Activated naive CD8-positive, alpha-beta T cell treated with anti-CD3 and anti-CD28 coated beads, Interleukin-2, amount 10 ng/mL, durations not matched to agents 7 days and 5 days (primary cell): ENCODE measurements at places on chromosomes 7 and 10.

DNA sequence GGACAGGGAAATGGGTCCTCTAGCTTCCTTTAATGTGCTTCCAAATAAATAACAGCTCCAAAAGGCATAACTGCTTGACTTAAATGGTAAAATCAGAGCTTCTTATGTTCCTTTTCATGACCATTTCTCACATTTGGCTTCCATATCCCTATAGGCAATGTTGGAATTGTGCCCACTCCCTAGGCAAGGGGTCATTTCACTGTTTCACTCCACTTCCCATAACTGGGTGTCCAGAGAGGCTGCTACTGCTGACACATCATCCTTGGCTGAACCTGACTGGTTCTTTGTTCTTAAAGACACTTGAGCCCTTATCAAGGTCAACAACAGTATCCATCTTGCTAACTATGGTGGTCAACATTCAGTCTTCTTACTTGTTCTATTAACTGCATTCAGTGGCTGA lies 37.1 kb downstream of the PRTFDC1 start:
- peaks cover 13% of the 10 kb centered on the region for H3K36me3 ChIP-seq
- H3K27me3 ChIP-seq = no peaks in the 10 kb centered on the region
- H3K27ac ChIP-seq = no peak overlapping the region
- DNase-seq = no peak
- peaks cover 3% of the 10 kb centered on the region for H3K4me1 ChIP-seq

DNA sequence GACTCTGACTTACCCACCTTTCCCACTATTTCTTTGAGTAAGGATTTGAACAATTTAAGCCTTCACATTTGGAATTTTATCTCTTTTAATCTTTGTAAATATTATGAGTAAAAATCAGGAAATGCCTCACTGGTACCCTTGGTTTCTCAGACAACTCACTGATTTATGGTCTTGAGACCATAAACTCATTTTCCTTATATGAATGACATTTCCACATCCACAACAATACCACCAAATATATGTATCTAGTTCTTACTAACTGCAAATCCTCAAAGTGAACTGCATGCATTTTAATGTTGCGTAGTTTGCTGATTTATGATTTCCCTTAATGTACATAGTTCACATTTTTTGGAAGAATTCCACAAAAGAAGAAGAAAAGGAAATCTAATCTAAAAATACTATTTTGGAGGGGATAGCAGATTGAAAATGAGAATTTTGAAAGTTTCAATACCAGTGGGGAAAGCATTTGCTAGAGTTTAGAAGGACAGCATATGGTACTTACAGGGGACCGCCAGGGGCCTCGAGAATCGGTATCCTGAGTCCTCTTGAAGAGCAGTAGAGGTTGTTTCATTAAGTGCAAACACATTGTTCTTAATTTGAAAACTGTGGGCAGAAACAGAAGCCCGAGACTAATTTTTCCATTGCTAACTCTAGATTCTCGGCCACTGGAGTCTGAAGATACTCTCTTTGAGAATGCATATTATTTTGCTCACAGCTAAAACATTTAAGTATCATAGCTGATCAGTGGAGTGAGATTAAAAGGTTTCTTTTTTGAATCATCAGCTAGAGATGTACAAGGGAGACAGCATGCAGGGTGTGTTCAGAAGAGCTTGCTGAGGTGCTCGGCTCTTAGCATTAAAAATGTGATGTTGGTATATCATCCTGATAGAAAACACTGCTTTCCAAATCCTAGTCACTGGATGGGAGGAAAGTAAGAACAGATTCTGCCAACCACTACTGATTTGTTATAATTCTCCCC lies 964.0 kb downstream of the GATA3 start:
- H3K27me3 ChIP-seq = no peaks in the 10 kb centered on the region
- peaks cover 4% of the 10 kb centered on the region for H3K4me1 ChIP-seq
- DNase-seq = no peak
- H3K36me3 ChIP-seq = peaks cover 1% of the 10 kb centered on the region

DNA sequence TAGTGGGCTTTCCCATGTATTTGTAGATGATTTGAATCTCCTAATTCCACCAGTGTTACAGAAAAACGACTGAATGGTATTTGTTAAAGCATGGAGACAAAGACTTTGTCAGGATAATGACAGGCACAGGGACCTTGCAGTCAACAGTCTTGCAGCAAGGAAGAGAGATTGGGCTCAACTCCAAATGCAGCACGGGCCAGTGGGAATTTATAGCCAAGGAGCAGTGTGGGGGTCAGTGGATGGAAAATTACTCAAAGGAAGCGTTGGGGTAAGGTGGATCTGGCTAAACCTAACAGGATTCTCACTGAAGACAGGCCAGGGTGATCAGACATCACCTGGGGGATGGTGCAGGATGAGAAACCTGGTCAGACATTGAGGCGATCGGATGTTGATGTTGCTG lies 24.3 kb downstream of the CPVL start:
- peaks cover 11% of the 10 kb centered on the region for H3K27me3 ChIP-seq
- H3K4me1 ChIP-seq = no peaks in the 10 kb centered on the region
- H3K36me3 ChIP-seq = no peaks in the 10 kb centered on the region

DNA sequence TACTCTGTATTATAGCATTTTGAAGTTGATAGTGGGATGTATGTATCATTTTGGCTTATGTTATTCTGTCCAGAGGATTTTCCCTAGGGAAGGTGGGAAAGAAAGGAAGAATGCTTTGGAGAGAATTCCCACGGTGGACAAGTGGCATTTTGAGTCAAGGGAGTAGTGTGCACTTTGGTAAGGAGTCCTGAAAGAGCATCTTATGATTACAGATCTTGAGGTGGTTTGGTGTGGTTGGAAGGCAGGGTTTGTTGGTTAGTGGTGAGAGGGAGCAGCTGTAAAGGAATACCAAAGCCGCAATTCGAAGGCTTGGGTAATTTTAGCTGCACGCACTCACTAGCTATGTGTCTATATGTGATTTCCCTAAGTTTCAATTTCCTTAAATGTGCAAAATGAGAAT lies 16.1 kb downstream of the CCSER2 start:
- DNase-seq = no peak
- peaks cover 31% of the 10 kb centered on the region for H3K36me3 ChIP-seq
- peaks cover 52% of the 10 kb centered on the region for H3K4me1 ChIP-seq
- H3K27ac ChIP-seq = peak overlapping the region; percentile 39
- no peaks in the 10 kb centered on the region for H3K27me3 ChIP-seq

DNA sequence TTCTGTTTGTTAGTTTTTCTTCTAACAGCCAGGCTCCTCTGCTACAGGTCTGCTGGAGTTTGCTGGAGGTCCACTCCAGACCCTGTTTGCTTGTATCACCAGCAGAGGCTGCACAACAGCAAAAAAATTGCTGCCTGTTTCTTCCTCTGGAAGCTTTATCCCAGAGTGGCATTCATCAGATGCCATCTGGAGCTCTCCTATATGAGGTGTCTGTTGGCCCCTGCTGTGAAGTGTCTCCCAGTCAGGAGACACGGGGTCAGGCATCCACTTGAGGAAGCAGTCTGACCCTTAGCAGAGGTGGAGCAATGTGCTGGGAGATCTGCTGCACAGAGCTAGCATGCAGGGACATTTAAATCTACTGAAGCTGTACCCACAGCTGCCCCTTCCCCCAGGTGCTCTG lies 26.7 kb upstream of the CROT start:
- H3K27ac ChIP-seq = peak overlapping the region; percentile 25
- H3K4me1 ChIP-seq = no peaks in the 10 kb centered on the region
- no peaks in the 10 kb centered on the region for H3K27me3 ChIP-seq
- H3K4me3 ChIP-seq = no peak overlapping the region

DNA sequence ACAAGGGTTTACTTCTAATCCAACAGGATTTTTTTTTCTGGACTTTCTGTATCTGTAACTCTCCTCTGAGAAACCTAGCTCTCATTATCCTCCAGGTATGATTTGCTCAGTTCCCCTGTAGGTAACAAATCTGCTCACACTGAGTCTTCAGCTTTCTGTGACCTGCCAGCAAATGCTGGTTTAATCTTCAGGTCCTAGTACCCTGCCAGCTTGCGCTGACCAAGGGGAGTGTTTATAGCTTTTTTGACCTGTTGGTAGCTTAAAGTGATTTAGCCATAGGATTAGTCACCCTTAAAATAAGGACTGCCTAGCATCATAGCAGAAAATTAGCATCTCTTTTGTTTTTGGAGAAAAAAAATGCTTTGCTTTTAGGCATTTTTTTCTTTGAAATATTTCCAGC lies 22.4 kb downstream of the SND1 start:
- H3K27me3 ChIP-seq = no peaks in the 10 kb centered on the region
- peaks cover 7% of the 10 kb centered on the region for H3K4me1 ChIP-seq

DNA sequence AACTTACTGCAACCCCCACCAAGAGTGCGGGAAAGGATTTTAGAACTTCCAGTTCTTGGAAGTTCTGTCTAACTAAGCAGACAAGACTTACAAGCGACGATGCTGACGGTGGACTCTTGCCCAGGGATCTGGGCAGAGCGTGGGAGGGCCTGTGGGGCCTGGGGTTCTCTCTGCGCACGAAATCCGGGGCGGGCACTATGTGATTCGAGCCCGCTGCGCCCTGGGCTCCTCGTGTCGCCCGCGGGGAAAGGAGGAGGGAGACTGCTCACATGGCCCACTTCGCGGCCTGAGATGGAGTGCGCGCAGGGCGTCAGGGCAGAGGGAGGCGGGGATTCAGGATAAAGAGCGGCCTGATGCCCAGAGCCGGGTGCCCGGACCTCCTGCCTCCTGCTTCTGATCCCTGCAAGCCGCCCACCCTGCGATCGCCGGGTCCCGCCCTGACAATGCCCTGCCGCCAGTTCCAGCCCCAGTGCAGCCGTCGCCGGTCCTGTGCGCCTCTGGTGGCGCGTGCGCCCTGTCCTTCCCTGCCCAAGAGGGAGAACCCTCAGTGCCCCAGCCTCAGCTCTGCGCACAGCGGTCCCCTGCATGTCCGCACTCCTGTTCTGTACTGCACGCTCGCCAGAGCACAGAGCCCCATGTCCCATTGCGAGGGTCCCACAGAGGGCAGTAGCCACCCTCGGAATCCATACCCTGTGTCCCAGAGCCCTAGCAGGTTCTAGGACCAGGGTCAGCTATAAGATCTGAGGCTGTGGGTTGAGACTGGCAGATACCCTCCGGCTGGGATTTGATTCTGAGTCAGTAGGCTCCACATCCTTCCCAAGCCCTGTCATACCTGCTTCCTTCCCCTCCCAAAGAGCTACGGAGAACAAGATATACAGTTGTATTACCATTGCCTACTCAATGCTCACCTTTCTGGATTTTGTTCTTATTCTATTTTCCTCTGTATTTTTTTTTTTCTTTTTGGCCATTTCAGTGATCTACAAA lies 99.4 kb upstream of the TMEM106B start:
- peak overlapping the region; percentile 78 for H3K4me3 ChIP-seq
- no peaks in the 10 kb centered on the region for H3K36me3 ChIP-seq
- H3K27ac ChIP-seq = no peak overlapping the region
- DNase-seq = peak; percentile 45
- peaks cover 45% of the 10 kb centered on the region for H3K27me3 ChIP-seq

GRCh38 chr7:130144312-130145171 lies 60.7 kb downstream of the TMEM209 start:
- no peaks in the 10 kb centered on the region for H3K4me1 ChIP-seq
- no peak for DNase-seq
- H3K4me3 ChIP-seq = no peak overlapping the region
- no peak overlapping the region for H3K27ac ChIP-seq
- peaks cover 3% of the 10 kb centered on the region for H3K36me3 ChIP-seq

DNA sequence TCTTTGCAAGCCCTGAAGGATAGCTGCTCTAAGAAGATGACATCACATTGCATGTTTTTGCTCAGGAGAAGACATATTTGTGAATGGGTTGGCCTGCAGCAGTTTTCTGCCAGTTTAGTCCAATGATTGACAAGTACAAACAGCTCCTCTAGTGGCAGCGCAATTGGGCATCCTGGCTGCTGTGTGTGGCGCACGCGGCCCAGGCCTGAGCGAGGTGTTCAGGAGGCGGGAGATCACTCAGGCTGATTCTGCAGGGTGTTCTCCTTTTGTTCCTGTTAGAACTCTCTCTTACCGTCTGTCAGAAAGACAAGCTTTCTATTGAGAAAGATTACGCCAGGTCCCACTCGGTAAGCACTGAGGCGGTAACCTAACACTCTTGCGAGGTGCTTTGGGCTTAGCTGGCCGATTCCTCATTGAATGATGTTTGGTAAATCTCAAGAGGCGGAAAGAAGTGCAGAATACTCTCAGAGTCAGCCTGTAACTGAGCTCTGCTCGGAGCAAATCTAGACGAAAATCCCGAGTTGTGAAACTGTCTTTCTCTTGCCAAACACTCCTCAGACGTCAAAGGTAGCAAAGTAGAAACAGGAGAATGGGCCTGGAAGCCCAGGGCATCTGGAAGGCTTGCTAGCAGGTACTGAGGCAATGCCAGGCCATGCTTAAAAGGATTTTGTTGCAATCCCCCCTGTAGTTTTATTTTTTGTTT lies 219.2 kb upstream of the BMPER start:
- no peak for DNase-seq
- no peaks in the 10 kb centered on the region for H3K4me1 ChIP-seq
- H3K27me3 ChIP-seq = no peaks in the 10 kb centered on the region

- H3K4me1 ChIP-seq = peaks cover 3% of the 10 kb centered on the region
These were observed 32.8 kb downstream of the TMEM60 start for GRCh38 chr7:77765481-77765880.

DNA sequence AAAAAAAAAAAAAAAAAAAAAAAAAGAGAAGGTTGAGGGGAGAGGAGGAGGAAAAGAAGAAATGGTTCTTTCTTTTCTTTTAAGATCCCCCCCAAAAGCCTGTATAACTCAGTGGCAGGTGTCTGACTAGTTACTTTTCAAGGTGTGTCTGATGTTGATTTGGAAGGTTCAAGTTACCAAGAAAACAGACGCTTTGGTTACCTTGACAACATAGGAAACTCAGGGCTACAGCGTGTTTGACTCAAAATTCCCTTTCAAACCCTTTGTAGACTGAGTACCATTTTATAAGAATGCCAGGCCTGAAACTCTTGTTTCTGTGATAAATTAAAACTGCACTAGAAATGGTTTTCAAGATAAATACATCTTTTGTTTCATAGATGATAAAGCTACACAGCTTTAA lies 286.8 kb downstream of the SKIDA1 start:
- no peaks in the 10 kb centered on the region for H3K4me1 ChIP-seq
- no peak overlapping the region for H3K27ac ChIP-seq
- no peak overlapping the region for H3K4me3 ChIP-seq
- DNase-seq = no peak

DNA sequence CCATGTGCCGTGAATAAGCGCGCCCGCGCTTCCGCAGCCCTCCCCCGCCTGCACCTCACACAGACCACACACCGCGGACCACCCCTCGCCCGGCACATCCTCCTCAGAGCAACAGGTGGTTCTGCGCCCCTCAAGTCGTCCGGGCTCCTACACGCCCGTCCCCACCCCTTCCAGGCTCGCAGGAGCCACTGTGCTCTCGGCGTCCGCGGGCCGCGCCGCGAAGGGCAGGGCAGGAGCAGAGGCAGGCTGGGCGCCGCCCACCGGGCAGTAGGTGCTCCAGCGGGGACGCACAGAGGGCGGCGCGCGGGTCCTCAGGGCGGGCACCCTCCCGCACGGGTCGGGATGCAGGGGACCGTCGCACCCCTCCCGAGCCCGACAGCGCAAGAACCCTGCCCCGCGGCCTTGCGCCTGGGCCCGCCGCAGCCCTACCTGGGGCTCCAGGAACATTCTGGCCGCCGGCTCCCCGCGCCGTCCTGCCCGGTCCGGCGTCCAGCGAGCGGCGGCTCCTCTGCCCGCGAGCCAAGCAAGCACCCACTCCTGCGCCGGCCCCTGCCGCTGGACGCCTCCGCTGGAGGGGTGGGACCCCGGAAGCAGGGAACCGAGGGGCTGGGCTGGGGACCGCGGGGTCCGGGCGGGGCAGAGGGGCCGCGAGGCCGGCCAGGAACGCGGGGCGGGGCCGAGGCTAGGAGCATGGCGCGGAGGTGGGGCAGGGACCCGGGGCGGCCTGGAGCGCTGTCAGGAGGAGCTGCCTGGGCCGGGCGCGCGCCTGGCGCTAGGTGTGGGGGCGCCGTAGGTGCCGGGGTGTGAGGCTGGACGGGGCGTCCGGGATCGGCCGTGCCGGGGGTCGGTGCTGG lies 37.4 kb downstream of the RASGEF1A start:
- H3K4me3 ChIP-seq = peak overlapping the region; percentile 83
- DNase-seq = peak; percentile 75
- peaks cover 36% of the 10 kb centered on the region for H3K4me1 ChIP-seq
- H3K27ac ChIP-seq = peak overlapping the region; percentile 74
